Adrenal gland (tissue), 19 donors: ENCODE measurements at places on chromosomes 12 and 14. TPM values are rescaled to one million over a fixed set of nuclear protein-coding genes. Genes with fewer than 3 reads are reported as not detected.

GRCh38 chr14:52885230-52885629 is 65.6 kb downstream of the FERMT2 start:
- DNase-seq = no peak
- H3K36me3 ChIP-seq = no peaks in the 10 kb centered on the region
- no peaks in the 10 kb centered on the region for H3K27me3 ChIP-seq
- no peak overlapping the region for H3K4me3 ChIP-seq
- H3K4me1 ChIP-seq = no peaks in the 10 kb centered on the region

DNA sequence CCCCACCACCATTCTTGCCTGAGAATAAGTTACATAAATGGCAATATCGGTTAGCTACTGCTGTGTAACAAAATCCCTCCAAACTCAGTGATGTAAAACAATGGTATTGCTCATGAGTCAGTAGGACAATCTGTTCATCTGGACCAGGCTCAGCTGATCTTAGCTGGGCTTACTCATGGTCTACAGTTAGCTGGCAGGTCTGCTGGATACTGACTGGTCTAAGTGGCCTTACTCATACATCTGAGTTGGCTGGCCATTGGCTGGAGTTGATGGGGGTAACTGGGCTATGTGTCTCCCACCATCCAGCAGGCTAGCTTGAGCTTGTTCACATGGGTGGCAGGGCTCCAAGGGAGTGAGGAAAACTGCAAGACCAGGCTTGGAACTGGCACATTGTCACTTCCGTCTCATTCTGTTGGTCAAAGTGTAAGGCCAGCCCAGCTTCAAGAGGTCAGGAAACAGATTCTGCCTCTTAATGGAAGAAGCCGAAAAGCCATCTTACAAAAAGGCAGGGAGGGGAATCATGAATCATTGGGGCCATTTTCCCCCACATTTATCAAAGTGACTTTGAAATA is 56.7 kb upstream of the CHGA start:
- no peak overlapping the region for H3K27ac ChIP-seq
- no peak overlapping the region for H3K4me3 ChIP-seq
- no peak for DNase-seq
- no peaks in the 10 kb centered on the region for H3K27me3 ChIP-seq

DNA sequence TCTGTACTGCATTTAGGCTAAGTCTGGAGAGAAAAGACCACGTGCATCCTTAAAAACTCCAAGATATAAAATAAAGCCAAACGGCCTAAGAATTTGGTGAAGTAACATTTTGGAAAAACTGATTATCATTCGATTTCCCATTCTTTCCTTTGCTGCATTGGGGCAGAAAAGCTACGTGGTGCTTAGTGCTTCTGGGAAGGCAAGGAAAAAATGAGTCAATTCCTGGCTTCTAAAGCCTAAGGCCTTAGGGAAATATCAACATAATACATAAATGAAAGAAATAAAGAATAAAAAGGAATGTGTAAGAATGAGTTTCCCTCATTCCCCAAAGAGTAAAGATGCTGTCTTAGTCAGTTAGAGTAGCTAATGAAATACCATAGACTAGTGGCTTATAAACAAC is 520.5 kb downstream of the GLT1D1 start:
- H3K27me3 ChIP-seq = no peaks in the 10 kb centered on the region
- no peaks in the 10 kb centered on the region for H3K4me1 ChIP-seq
- no peak overlapping the region for H3K27ac ChIP-seq
- H3K4me3 ChIP-seq = no peak overlapping the region
- no peak for DNase-seq
- H3K36me3 ChIP-seq = no peaks in the 10 kb centered on the region

DNA sequence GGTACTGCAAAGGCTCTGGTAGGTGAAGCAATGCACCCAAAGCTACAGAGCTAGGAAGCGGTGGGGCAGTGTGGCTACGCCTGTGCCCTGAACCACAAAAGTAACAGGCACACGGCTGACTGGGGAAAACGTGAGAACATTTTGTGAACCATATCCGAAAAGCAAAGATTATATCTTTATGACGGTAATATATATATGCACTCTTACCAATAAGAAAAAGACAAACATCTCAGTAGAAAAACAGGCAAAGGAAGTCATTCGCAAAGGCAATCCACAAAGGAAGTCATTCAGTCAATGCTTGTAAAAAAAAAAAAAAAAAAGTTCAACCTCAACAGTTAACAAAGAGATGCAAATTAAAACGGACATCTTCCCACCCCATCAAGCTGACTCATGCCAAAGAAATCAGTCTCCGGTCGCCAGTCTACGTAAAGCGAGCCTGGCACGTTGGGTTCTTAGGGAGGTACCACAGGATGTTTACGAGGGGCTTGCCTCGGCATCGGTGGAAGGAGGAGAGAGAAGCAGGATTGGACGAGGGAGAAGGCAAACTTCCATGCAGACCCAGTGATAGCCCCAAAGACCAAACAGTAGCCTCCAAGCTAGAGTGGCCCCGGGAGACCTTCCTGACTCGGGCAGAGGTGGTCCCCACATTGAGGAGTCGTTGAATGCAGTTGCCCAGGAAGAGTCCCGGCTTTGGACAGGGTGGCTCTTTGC is 39.4 kb upstream of the PPP2R5C start:
- no peak overlapping the region for H3K27ac ChIP-seq
- no peaks in the 10 kb centered on the region for H3K4me1 ChIP-seq
- no peak overlapping the region for H3K4me3 ChIP-seq
- no peaks in the 10 kb centered on the region for H3K36me3 ChIP-seq
- no peaks in the 10 kb centered on the region for H3K27me3 ChIP-seq

DNA sequence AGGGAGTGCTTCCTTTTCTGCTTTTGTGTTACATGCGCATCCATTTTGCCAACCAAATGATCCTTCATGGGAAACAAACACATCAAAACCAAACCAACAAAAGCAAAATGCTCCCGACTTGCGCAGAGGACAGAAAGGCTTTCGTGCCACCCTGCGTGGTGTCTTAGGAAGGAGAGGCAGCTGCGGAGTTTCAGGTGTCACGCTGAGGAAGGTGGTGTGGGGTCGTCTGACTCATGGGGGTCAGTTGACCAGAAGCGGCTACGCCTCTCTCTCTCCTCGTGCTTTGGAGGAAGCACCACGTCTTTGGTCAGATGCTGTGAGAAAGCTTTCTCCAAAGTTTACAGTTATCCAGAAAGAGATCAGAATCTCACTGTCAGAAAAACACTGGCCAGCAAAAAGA is 7.9 kb downstream of the EMP1 start:
- no peaks in the 10 kb centered on the region for H3K27me3 ChIP-seq
- DNase-seq = no peak
- no peaks in the 10 kb centered on the region for H3K36me3 ChIP-seq
- H3K27ac ChIP-seq = no peak overlapping the region

Gene TGM1
- 1.3 TPM for total RNA-seq

Gene TMEM19
- 19.4 TPM for total RNA-seq

Gene B4GALNT3
- total RNA-seq = 43.1 TPM

Gene MYF6
- total RNA-seq = not detected

Gene PPFIA2
- total RNA-seq = 7.4 TPM

Gene NGB
- total RNA-seq = 0.17 TPM

Gene SLC35F4
- not detected for total RNA-seq

Gene TAMALIN
- 3.5 TPM for total RNA-seq
